ENCODE measurements at places on chromosomes 6 and 20.
A peak's percentile ranks its signal among the peaks of the same experiment; 100 is the strongest.

DNA sequence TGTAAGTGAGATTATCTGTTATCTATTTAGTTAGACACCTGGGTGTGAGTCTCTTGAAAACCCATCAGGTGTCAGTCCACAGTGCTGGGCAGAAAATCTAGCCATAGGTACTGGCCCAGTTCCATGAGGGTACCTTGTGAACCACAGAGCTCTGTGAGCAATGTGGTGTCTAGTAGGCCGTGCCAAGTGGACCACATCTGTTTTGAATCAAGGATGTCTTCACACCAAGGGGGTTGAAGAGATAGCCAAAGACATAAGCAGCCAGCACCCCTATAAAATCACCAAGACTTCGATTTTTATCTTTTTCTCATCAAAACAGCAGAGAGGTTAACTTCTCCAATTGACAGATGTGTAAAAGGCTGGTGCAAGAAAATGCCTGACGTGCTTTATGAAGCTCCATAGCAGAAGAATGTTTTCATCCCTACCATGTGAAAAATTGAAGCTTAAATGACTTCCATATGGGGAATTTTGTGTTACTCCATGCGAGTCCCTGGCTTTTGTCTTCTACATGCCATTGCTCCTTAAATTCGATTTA lies 368.7 kb downstream of the HAO1 start:
- DNase-seq = no peak

DNA sequence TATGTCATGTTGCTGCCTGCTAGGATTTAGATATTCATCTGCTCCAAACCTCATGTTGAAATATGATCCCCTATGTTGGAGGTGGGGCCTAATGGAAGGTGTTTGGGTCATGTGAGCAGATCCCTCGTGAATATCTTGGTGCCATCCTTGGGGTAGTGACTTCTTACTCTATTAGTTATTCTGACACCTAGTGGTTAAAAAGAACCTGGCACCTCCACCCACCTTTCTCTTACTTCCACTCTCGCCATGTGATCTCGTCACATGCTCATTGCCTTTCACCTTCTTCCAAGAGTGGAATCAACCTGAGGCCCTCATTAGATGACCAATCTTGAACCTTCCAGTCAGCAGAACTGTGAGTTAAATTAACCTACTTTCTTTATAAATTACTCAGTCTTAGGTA lies 549.4 kb upstream of the SYNCRIP start:
- no peak for DNase-seq

DNA sequence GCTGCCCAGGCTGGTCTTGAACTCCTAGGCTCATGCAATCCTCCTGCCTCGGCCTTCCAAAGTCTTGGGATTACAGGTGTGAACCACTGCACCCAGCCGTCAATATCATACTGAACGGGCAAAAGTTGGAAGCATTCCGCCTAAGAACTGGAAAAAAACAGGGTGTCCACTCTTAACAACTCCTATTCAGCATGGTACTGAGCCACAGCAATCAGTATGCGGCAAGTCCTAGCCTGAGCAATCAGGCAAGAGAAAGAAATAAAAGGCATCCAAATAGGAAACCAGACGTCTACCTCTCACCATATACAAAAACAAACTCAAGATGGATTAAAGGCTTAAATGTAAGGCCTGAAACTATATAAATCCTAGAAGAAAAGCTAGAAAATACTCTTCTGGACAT lies 83.1 kb downstream of the FKBP5 start:
- no peak for DNase-seq

DNA sequence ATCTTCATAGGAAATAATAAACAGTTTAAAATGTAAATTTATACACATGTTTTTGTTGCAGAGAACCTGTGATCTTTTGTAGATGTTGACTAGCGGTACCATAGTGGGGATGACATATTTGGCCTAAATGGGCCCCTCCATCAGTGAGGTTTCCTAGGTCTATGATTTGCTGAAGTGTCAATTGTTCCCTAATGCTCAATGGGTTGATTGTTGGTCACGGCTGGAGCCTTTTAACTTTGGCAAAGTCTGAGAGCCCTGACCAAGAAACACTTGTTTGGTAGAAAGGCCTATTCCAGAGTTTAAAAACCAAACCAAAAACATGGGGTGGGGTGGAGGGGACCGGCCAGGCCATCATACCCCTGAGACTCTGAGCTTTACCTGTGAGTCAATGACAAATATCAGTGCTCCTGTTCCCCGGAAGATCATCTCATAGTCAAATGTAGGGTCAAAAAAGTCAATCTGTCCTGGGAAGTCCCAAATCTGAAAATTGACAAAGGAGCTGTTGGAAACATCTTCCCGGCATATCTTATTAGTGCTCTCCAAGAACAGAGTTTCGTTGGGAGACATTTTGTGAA lies 25.1 kb downstream of the RRAGD start:
- no peak for DNase-seq

DNA sequence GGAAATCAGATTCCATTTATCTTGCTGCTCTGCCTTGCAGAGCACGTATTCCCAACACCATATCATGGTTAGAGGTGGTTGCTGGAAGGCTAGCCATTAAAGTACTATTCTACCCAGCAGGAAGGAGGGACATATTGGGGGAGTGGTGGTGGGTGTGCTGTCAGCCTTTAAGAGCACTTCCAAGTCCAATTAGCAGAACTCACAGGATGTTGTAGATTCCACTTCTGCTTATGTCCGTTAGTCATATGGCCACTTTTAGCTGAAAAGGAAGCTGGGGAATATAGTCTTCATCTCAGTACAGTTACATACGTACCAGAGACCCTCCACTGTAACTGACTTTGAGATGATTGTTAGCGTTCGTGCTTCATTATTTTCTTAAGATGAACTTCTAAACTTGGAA lies 94.4 kb downstream of the SAMD3 start:
- no peak for DNase-seq

DNA sequence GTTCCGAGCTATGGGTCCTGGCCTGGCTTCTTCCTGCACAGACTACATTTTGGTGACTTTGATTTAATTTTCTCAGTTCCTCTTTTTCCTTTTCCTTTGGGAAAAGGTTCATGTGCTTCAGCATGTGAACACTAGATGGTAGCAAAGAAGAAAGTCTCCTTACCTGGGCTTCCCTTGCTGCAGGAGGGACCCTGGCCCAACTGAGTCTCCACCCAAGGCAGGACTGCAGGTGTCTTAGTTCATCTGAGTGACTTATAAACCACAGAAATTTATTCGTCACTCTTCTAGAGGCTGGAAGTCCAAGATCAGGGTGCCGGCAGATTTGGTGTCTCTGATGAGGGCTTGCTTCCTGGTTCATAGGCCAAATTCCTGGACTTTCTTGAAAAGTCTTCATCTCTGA lies 163.2 kb downstream of the SYCP2 start:
- DNase-seq = no peak

DNA sequence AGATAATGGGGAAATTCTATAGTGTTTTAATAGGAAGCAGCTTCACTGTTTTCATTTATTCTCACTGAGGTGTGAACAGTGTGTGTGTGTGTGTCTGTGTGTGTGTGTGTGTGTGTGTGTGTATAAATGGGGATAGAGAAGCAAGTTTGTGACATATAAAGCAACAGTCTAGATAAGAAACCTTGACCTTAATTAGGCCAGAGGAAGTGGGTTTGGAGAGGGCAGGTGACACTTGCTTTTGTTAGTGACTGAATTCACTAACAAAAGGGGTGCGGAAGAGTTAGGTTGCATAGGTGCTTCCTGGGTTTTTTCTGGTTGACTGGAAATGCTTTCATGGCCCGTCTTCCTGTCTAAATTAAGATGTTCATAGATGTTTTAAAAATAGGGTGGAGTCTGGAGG lies 515.7 kb upstream of the FLRT3 start:
- DNase-seq = no peak

GRCh38 chr6:141783585-141783984 lies 349.1 kb upstream of the GJE1 start:
- no peak for DNase-seq

- DNase-seq = no peak
Observed at GRCh38 chr6:160586374-160586773, 77.7 kb downstream of the LPA start.

- DNase-seq = no peak
Observed at GRCh38 chr6:166523782-166524559, 62.5 kb downstream of the RAMACL start.

DNA sequence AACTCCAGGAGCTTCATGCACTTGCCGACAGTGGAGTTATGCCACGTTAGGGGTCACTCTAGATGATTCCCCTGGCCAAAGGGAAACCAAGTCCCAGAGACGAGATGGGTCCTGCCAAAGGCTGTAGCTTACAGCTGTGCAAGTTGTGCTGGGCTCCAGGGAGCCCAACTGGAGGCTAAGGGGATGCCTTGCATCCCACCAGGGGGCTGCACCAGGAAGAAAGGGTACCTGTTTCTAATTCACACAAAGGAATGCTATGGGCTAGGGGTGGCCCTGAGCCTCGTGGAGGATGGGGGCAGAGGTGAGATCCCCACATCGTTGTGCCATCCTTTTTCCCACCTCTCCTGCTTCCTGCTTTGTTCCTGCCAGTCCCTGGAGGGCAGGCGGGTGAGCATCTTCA lies 23.7 kb upstream of the SCRT2 start:
- no peak for DNase-seq

- DNase-seq = no peak
Observed at GRCh38 chr6:41997456-41997855, 52.9 kb upstream of the TAF8 start.

DNA sequence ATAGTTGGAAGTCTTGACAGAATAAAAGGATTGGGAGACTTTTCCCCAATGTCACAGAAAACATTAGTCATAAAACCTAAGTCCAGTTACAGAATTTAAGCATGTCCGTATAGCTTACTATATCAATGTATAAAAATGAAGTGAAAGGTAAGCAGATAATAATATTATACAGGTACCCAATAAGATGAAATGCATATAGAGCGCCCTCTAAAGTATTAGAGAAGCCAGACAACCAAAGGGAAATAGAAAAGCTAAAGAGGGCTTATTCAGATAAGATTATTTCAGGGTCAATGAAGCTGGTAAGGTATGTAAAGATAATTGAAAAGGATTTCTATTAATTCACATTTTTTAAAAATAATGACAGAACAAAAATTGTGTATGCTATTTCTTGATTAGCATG lies 947.7 kb upstream of the MAP3K7 start:
- DNase-seq = no peak

DNA sequence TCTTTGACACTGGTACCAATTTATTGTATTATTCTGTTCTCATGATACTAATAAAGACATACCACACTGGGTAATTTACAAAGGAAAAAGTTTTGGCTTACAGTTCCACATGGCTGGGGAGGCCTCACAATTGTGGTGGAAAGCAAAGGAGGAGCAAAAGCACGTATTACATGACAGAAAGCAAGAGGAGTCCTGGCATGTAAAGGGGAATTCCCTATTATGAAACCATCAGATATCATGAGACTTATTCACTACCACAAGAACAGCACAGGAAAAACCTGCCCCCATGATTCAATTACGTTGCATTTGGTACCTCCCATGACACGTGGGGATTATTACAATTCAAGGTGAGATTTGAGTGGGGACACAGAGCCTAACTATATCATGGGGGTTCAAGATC lies 43.4 kb downstream of the SLC22A2 start:
- no peak for DNase-seq

- DNase-seq = no peak
Observed at GRCh38 chr6:122713138-122713537, 66.4 kb upstream of the FABP7 start.

DNA sequence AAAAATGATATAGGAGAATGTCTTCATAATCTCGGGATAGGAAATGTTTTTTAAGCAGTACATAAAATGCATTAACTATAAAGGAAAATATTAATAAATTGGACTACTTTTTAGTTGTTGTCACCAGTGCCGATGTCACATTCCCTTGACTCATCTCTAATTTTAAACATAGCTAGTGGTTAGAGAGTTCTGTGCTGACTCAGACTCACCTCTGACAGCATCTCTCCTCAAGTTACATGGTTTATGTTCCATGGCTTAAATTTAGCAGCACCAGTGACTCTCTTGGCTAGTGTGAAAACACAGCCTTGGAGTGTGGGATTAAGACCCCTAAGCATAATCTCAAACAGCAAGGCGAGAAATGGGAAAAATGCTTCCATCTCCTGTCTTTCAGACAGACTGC lies 311.8 kb upstream of the MMS22L start:
- no peak for DNase-seq

- DNase-seq = no peak
Observed at GRCh38 chr6:36649701-36650484, 28.6 kb upstream of the CDKN1A start.

GRCh38 chr6:41100871-41101287 lies 28.1 kb downstream of the NFYA start:
- DNase-seq = peak; percentile 14

- no peak for DNase-seq
Observed at GRCh38 chr6:31460361-31461025, 37.5 kb upstream of the MICB start.

GRCh38 chr6:147202516-147203310 lies 1.5 kb upstream of the STXBP5 start:
- peak; percentile 76 for DNase-seq
